PC-9 (cell line): ENCODE measurements at places on chromosomes 2 and 18. TPM values are rescaled to one million over a fixed set of nuclear protein-coding genes. Genes with fewer than 3 reads are reported as not detected.

The SNTG2 gene
- not detected in 2 replicates for total RNA-seq

The APOB gene
- not detected in 2 replicates for total RNA-seq

The RAMP1 gene
- 48.5 and 48.7 TPM in 2 replicates for total RNA-seq

The LIMS4 gene
- 1.4 and 2.1 TPM in 2 replicates for total RNA-seq

The CFAP53 gene
- total RNA-seq = 1.9 and 2.1 TPM in 2 replicates

The NAT8 gene
- total RNA-seq = not detected in 2 replicates

GRCh38 chr18:47758000-47758399 is 172.5 kb downstream of the SMAD2 start:
- DNase-seq = no peak

- no peak for DNase-seq
Observed at GRCh38 chr2:28901202-28901601, 6.7 kb downstream of the WDR43 start.

- no peak for DNase-seq
Observed at GRCh38 chr2:182652326-182652725, 63.7 kb upstream of the DNAJC10 start.

- no peak for DNase-seq
Observed at GRCh38 chr2:173631127-173631460, 276.4 kb downstream of the CDCA7 start.

DNA sequence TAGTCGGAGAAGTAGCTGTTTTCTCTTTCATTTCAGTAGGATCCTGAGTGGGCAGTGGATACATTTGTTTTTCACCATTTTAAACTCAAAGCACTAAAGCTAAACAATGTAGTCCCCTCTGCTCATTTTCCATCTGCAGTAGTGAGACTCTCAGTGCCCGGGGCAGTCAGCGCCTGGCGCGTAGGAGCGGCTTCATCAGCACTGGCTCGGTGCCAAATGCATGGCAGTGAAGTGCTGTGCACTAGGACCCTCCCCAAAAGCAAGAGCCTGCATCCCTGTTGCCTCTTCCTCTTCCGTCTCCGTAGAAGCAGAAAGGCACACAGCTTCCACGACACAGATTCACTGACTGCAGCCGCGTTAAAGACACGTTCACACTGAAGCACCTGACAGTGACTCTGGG is 19.0 kb upstream of the ESPNL start:
- DNase-seq = no peak

DNA sequence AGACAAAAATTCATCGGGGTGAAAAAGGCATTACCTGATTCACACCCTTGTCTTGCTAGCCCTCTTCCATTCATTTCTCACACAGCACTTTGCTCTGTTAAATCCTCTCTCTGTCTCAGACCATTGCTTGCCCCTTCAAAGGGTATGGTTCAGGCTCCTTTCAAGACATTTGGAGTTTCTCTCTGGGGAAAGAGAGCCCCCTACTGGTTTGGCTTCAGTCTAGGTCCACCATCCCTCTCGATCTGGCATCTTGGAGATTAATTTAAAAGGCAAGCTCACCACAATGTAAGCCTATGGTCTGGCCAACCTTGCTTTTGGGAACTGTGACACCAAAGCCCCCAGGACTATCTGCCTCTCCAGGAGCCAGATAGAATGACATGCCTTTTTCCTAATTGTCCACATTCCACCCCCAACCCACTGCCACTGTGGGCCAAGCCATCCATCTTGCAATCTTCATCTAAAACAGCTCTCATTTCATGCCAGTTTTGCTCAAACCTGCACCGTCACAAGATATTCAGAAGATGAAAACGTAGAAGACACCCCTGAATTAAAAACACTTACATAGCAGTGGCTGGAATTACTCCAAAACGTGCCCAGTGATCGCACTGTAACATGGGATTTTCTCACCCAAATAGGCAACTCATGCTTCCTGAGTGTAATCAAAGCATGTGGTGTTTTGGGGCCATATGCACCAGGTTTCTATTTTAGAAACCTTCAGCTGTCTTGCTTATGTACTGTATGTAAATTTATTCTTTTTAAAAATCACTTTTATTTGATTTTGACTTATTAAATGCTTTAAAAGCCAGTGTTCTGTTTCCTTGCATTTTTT is 93.9 kb downstream of the FARSB start:
- DNase-seq = peak; percentile 59

- no peak for DNase-seq
Observed at GRCh38 chr2:190052307-190052706, 10.2 kb downstream of the MSTN start.

DNA sequence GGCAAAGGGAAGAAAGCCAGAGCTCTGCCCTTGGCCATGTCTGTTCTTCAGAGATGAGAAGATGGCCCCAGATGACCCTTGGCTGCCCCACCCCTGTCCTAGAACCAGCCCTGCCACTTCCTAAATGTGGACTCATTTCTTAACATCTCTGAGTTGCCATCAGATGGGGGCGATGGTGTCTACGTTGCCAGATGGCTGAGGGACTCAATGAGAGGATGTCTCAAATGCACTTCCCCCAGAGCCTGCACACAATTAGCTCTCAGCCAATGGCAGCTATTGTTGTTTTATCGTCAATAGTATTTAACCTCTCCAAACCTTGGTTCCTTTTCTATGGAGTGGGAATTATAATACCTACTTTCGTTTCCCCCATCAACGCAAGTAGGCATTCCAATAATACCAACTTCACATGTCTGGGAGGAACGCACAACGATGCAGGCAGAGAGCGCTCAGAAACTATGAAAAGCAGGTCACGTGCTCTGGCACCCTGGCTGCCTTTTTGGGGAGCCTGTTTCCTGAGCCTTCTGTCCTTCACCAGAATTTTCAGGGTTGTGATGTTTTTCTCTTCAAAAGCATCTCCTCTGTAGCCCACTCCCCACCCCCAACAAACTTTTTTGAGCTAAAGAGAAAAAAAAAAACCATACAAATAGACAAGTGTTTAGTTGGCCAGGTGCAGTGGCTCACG is 100.3 kb downstream of the MCFD2 start:
- DNase-seq = no peak

- peak; percentile 44 for DNase-seq
Observed at GRCh38 chr2:12318427-12319057, 398.2 kb upstream of the TRIB2 start.

GRCh38 chr2:73111073-73112025 is 1.4 kb downstream of the RAB11FIP5 start:
- DNase-seq = peak; percentile 57

DNA sequence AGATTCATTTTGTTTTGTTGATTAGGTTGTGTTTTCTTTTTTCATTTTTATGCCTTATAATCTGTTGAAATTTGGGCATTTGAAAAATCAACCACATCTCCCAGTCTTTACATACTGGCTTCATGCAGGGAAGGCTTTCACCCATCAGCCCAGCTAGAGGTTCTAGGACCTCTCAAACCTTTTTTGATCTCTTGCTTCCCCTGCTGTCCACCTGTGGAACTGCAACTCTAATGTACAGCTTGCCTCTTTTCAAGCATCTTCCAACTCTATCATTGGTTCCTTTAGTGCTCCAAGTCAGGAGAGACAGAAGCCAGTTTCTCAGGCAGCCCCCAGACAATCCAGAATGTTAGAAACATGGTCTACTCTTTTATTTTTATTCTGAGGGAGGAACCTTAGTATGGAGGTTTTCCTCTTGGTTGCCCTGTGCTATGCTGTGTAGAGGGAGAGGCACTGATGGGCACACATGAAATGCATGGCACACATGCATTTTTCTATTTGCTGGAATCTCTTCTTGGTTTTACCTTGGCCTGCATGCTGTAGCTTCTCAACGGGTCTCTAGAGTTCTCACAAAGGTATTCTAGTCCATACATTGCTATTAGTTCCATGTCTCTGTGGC is 107.2 kb upstream of the L3MBTL4 start:
- peak; percentile 30 for DNase-seq

DNA sequence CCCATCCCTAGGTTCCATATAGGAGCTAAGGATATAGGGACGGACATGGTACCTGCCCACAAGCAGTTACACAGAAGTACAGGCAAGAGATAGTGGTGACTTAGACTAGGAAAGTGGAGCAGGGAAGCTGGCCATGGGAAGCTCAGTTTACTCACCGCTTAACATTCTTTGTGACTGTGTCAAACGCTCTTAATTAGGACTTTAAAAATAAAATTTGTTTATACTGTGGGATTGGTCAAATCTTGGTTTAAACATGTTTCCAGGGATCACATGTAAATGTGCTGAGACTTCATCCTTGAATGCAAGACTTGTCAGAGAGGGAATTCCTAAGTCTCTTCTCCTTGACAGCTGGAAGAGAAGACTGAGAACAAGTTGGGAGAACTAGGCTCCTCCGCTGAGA is 107.3 kb downstream of the MTCL1 start:
- DNase-seq = no peak

GRCh38 chr2:57497489-57498096 is 549.0 kb upstream of the VRK2 start:
- no peak for DNase-seq

- DNase-seq = no peak
Observed at GRCh38 chr2:205764270-205764746, 82.0 kb downstream of the NRP2 start.
